NCI-H2171 (cell line): ENCODE measurements at places on chromosomes 5 and 9.

DNA sequence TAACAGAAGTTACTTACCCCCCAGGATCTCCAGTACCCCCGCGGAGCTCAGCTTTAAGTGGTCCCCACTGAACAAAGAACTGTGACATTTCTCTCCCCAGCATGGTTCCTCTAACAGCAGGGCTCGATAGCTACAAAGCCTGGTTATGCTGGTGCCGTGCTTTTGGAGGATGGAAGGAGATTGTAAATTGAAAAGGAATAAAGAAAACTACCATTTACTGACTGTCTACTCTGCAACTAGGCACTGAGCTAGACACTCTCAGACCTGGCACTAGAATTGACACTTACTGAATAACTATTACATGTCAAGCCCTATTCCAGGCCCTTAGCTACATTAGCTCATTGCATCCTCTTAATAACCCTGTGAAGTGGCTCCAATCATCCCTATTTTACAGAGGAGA lies 145.3 kb downstream of the TTLL11 start:
- no peak for DNase-seq

DNA sequence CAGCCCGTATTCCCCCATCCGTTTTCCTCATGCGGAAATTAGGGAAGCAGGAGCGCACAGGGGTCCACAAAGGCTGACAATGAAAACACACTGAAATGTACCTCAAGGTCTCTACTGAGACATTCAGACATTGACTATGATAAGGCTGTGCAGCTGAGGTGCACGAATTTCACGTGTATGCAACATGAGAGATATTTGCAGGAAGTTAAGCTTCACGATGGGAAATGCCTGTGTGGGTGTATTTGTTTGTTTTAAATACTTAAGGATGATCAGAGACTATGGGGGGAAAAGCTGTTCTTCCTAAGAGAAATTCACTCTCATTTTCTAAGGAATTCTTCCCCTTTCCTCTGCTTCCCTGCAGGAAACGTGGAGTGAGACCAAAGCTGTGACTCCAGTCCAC lies 2.6 kb upstream of the SPATA31E1 start:
- DNase-seq = no peak

GRCh38 chr5:73019766-73020165 lies 63.9 kb downstream of the FCHO2 start:
- DNase-seq = no peak

DNA sequence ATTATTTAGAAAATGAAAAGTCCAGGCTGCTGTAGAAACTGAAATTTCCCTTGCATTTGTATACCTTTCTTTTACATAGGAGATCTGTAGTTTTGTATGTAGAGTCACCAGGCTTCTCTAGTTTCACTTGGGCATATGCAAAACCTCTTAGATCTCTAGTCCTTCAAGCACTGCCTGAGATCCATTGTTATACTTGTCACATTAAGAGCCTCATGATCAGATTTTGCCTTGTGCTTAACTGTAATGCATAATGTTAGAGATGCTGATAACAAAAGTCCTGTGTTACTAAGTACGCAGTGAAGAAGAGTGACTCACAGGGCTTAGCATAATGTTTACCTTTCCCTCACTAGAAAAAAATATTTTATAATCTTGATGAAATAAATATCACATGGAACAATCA lies 250.2 kb downstream of the CYLC2 start:
- DNase-seq = no peak

DNA sequence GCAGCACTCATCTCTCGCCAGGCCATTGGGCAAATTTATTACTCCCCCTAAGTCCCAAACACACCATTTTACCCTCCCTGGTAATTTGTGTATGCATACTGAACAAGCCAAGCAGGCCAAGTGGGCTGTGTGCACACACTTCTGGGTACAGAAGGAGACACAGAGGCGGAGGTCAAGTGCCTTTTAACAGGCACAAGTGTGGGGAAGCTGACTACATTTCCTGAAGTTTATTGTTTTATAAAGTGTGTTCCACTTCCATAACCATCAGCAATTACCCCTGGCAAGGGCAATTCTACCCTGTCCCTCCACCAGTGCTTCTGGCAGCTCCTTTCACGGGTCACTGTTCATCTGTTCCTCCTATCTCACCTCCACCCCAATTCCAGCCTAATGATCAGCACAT lies 93.9 kb downstream of the SETX start:
- no peak for DNase-seq

GRCh38 chr9:118083161-118083560 lies 379.0 kb downstream of the TLR4 start:
- DNase-seq = no peak

GRCh38 chr5:62460578-62460983 lies 48.0 kb downstream of the IPO11 start:
- no peak for DNase-seq

- no peak for DNase-seq
Observed at GRCh38 chr9:74755355-74755754, 132.4 kb downstream of the TRPM6 start.

- no peak for DNase-seq
Observed at GRCh38 chr9:92614763-92615461, 55.0 kb downstream of the IPPK start.

DNA sequence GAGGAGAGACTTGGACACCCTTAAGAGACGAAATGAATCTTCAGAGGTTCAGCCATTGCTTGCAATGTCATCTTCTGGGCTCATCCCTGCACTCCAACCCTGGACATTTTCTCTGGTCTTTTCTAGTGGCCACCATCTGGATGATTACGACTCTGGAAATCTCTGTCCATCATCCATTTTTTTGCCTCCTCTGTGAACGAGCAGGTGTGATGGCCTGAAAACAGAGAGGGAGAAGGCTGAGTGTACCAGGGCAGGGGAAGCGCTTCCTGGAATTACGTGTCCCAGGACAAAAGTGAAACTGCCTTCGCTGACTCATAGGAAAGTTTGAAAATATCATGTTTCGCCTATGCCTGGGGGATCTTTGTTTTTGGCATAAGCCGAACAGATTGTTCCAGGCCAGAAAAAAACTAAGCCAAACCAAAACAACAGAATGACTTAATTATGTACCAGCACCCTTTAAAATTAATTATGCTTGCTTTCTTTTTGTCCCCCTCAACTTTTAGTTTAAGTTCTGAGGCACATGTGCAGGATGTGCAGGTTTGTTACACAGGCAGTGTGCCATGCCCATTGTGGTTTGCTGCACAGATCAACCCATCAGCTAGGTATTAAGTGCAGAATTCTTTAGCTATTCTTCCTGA lies 31.9 kb downstream of the ANKRD33B start:
- peak; percentile 85 for DNase-seq

DNA sequence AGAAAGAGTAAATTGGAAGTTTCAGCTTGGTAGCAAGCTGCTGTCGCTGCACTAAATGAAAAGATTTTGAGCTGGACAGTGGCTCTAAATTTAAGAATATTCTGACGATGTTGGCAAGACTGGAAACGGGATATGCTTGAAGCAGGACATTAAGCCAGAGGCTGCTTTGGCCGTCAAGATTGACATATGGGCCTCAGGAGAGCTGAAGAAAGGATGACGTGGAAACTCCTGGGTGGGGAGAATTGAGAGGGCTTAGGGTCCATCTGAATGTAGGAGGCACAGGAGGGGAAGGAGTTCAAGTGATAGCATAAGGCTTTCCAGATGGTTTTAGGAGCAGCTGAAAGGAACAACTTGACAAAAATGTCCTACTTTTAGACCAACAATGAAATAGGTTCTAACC lies 108.9 kb downstream of the PAPPA start:
- DNase-seq = no peak

DNA sequence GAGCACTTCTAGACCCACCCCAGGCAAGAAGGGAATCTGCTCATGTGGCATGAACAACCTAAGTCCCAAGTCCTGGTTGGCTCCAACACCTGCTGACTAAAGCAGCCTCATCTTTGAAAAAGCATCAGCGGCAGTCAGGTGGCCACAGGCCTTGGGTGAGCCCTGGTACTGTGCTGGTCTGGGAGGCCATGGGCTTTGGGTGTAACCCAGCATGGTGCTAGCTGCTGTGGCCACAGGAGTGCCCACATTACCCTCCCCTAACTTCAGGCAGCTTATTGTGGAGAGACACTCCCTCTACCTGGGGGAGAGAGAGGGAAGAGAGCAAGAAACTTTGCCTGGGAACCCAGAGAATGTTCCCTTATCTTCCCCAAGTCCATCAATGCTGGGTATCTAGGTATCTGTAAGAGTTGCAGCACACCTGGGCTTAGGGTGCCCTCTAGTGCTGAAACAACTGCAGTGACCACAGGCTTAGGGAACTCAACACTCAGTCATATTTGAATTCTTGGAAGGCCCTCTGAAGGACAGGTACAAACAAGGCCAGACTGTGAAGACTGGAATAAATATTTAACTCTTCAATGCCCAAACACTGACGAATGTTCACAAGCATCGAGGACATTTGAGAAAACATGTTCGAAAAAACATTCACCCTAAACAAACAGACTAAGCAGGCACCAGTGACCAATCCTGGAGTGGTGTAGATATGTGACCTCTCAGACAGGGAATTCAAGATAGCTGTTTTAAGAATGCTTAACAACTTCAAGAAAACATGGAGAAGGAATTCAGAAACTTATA lies 69.9 kb upstream of the OR2K2 start:
- DNase-seq = no peak

- no peak for DNase-seq
Observed at GRCh38 chr9:18255747-18256146, 218.2 kb upstream of the ADAMTSL1 start.

GRCh38 chr5:14794583-14795230 lies 76.9 kb downstream of the ANKH start:
- no peak for DNase-seq

DNA sequence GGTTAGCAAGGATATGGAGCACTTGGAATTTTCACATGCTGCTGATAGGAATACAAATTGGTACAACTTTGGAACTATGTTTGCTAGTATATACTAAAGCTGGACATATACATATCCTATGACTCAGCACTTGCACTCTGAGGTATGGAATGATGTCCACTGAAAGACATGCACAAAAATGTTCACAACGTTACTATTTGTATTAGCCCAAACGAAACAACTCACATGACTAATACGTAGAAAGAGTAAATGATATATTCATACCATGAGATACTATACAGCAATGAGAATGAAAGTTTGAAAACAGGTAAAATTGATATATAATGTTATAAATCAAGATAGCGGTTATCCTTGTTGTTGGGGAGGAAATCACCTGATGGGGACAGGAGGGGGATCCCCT lies 45.5 kb upstream of the CDC42SE2 start:
- no peak for DNase-seq

- DNase-seq = no peak
Observed at GRCh38 chr5:175444060-175444904, at the start of gene DRD1. Gene DRD1 (minus strand): TSS chr5:175444182. CDS start chr5:175443099, 1,083 bp downstream.
